Stimulated activated CD8-positive, alpha-beta memory T cell treated with anti-CD3 and anti-CD28 coated beads, Interleukin-7, amount 100 ng/mL, for 24 hours (primary cell): ENCODE measurements at places on chromosomes 13 and 19.

DNA sequence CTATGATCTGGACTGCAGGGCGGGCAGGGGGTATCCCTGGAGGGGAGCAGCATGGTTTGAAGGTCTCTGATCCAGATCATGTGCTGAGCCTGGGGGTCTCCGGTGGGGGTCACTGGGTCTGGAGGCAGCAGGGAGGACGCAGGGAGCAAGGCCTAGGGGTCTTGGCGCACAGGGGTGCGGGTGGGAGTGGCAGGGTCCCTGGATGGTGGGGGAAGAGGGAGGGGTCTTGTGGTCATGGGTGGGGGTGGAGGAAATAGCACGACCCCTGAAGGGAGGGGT is 1.9 kb downstream of the BTBD2 start:
- DNase-seq: no peak

GRCh38 chr19:17703824-17704463 is 15.3 kb upstream of the MAP1S start:
- DNase-seq: peak; percentile 68

GRCh38 chr13:100552755-100553154 is 35.8 kb downstream of the GGACT start:
- DNase-seq: no peak

DNA sequence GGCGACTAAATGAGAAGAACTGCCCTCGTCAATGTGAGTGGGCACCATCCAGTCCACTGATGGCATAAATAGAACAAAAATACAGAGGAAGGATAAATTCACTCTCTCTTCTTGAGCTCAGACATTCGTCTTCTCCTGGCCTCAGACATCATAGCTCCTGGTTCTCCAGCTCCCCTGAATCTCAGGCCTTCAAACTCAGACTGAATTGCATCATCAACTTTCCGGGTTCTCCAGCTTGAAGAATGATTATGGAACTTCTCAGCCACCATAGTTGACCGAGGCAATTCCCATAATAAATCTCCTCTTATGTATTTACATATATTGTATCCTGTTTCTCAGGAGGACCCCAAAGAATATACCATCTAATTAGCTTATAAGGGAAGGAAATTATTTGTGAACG is 55.0 kb upstream of the FNDC3A start:
- no peak for DNase-seq

GRCh38 chr13:60094385-60095088 is 69.2 kb downstream of the DIAPH3 start:
- DNase-seq: no peak

DNA sequence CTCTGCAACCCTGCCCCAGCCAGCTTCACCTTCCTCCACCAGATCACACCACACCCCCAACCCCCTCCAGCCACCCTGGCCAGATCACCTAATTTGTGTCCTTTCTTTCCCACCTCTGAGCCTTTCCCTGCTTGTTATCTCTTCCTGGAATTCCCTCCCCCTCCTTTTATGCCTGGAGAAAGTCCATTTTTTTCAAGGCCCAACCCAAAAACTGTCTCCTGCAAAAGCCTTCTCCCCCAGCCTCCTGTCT is 5.3 kb upstream of the TLE2 start:
- no peak for DNase-seq

- no peak for DNase-seq
Measured at GRCh38 chr19:7004313-7004931, 16.8 kb downstream of the MBD3L2B start.

DNA sequence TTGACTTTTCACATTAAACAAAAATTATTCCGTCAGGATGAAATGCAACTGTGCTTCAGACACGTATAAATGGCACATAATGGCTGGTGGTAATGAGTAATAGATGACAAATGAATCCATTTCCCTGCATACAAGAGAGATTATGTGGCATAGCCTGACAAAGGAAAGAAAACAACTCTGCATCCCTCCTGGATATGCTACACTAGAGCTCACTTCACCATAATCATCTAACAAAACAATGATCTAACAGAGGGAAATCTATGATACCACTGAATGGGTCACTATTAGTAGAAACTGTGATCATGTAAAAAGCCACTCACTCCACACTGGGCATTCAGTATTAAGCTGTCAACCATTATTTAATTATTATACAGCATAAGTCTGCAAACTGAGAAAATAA is 1498.4 kb downstream of the EFNB2 start:
- DNase-seq: no peak

DNA sequence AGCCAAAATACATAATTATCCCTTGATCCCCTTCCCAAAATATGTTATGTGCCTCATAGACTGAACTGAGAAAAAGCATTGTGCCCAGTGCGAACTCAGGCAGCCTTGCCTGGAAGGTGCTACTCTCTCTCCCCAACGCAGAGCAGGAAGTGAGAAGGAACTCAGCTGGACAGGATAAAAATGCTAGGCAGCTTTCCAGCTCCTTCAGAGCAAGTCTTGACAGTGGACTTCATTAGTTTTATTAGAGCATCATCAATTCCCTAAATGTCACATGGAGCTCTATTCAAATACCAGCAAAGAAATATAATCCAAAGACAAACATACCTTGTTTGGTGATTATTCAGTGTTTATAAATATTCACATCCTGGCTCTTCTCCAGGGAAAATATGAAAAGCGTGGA is 202.4 kb downstream of the RFC3 start:
- DNase-seq: no peak

GRCh38 chr13:28623782-28624706 is 34.9 kb upstream of the POMP start:
- DNase-seq: no peak

DNA sequence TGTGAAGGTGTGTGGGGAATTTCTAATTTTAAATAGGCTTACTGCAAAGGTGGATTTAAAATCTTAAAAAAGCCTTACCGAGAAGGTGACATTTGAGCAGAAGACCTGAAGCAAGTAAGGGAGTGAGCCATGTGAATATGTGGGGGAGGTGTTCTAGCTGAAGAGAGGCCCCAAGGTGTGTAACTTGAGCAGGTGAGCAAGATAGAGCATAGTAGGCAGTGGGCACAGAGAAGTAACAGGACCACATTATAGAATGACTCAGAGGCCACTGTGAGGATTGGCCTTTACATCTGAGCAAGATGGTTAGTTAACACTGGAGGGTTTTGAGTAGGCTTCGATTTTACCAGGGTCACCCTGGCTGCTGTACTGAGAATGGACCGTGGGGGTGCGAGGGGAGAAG is 22.6 kb downstream of the TM9SF2 start:
- DNase-seq: no peak

- DNase-seq: peak; percentile 58
Measured at GRCh38 chr19:6021878-6022569, 44.1 kb upstream of the RANBP3 start.

- no peak for DNase-seq
Measured at GRCh38 chr13:39284801-39285388, 246.6 kb downstream of the NHLRC3 start.

GRCh38 chr19:897442-898039 is 4.3 kb downstream of the RNU6-9 start:
- DNase-seq: no peak

- DNase-seq: no peak
Measured at GRCh38 chr19:51224163-51224641, 678 bp upstream of the CD33 start.

GRCh38 chr19:40282920-40283319 is 2.2 kb downstream of the AKT2 start:
- no peak for DNase-seq

GRCh38 chr19:47429140-47429793 is 9.9 kb upstream of the MEIS3 start:
- no peak for DNase-seq

- no peak for DNase-seq
Measured at GRCh38 chr19:50649433-50650391, at the start of gene C19orf81. C19orf81 (plus strand) TSS chr19:50649445; CDS start chr19:50649445, 0 bp downstream.

GRCh38 chr13:40994581-40995230 is 24.4 kb downstream of the ELF1 start:
- DNase-seq: no peak

- no peak for DNase-seq
Measured at GRCh38 chr19:55406826-55407549, 600 bp downstream of the UBE2S start.

DNA sequence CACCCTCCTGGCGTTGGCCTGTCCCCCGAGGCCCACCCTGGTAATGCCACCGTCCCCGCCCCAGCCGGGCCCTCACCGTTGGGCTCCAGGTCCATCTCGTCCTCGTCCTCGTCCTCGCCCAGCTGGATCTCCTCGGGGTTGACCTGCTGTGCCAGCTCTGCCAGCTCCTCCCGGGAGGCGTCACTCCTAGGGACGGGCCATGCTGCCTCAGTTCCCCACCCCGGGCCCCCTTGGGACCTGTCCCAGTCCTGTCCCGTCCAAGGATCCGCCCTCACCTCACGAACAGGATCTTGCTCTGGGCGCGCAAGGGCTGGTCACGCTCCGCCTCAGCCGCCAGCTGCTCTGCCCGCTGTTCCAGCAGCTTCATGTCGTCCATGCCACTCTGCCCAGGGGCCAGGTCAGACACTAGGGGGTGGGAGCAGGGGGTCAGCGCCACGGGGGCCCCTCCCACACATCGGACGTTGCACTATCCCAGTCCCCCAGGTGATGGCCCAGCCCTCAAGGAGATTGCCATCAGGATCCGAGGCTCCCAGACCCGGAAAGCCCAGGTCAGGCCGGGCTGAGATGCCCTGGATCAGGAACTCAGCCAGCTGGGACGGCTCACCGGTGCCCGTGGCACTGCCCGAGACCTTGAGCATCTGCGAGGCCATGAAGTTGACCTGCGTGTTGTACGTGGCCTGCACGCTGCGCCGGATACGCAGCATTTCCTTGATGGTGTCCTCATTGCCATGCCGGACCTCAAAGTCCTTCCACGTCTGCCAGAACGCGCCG is 9.5 kb downstream of the XAB2 start:
- no peak for DNase-seq

GRCh38 chr19:2813235-2814160 is 6.2 kb upstream of the ZNF554 start:
- DNase-seq: no peak

GRCh38 chr13:108006619-108007018 is 208.7 kb downstream of the LIG4 start:
- DNase-seq: no peak

GRCh38 chr19:11256189-11256588 is 6.1 kb downstream of the DOCK6 start:
- no peak for DNase-seq

- DNase-seq: no peak
Measured at GRCh38 chr13:107348925-107349324, 781.0 kb upstream of the ARGLU1 start.

DNA sequence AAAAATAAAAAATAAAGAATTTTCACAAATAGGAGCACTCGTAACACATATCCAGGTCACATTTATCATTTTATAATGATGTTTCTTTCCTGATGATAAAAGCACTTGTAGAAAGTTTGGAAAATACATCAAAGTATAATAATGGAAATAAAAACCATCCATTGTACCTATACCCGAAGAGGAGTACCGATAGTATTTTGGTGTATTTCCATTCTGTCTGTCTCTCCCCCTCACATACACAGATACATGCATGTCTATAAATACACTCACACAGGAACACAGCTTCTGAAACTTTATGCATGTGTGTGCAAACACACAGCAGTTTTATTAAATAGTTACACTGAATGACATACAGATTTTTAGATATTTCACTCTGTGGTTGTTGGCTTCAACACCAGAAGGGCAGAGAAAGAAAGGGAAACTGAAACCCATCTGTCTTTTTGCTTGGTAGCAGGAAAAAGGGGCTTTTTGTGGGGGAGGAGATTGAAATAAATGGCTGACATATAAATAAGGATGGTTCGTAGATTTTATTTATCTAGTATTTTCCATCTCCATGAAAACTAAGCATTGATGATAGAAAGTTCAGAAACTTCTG is 114.8 kb downstream of the LRCH1 start:
- no peak for DNase-seq

DNA sequence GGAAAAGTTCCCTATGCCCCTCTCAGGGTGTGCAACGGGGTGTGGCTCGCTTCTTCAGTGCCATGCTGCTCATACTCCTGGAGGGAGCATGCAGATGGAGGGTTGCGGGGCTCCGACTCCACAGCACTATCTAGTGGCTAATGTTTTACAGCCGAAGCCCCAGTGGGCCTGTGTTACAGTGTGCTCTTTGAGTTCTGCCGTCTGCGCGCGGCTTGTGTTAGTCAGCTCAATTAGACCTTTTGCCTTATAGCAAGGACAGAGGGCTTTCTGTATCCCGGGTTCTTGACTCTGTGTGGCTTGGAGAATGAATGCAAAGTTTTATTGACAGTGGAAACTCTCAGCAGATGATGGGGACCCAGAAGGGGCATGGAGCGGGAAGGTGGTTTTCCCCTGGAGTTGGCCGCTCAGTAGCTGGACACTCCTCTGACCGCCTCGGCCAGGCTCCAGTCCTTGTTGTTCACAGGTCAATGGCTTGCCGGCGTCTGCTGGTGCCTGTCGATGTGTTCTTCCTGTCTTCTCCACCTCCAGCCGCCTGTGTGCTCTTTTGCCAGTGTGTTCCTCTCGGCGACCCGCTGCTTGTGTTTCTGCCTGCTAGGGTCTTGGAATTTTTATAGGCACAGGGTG is 383.4 kb downstream of the LMO7 start:
- no peak for DNase-seq

DNA sequence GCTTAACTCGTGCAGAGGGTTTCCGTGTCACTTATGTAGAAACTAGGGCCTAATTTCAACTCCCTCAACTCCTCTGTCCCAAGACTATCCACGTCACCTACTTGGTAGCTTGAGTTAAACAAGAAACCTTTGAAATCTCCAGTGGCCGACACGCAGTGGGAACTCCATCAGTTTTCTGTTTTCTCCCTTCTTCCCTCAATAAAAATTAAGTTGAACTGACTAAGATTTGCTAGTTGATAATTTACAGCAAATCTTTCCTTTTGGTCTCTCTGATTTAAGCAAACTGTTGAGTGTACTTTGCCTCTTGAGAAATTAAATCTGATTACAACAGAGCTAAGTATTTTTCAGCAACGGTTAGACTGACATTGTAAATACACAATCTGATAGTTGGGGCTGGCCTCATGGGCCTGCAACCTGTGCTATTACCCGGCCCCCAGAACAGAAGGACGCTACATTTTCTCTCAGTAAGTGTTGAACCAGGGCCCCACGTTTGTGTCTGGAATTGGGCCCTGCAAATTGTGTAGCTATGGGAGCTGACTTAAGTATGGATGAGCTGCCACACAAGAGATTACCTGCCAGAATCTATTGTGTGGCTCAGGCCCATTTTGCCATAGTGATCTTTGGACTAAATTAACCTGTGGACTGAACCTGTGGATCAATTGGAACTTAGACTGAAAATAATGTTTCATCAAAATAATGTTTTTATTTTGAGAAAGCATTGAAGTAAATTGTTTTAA is 708 bp upstream of the ESD start:
- DNase-seq: no peak

GRCh38 chr13:111936267-111936925 is 130.6 kb upstream of the SOX1 start:
- no peak for DNase-seq

- DNase-seq: no peak
Measured at GRCh38 chr19:35779033-35779432, 3.7 kb downstream of the ARHGAP33 start.

- DNase-seq: no peak
Measured at GRCh38 chr13:51681037-51681678, 96.9 kb downstream of the WDFY2 start.
